GM06990 (cell line): ENCODE measurements at places on chromosomes 6 and 20.

DNA sequence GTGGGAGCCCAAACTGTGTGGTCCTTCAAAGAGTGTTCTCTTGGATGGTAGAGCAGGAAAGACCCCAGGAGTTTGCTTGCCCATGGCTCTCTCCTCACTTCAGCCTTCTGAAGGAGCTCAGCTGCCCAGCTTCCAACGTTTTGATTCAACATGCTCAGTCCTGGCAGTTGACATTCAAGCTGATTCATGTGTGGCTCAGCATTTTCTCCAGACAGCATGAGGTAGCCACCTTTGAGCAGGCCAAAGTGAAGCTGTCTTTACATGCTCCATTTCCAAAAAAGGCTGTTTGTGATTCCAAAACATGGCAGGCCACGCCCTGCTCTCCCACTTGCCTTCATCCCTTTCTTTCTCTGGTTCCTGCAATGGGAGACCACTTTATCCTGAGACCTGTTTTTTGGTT lies 280.2 kb downstream of the TBC1D7 start:
- no peak for DNase-seq

DNA sequence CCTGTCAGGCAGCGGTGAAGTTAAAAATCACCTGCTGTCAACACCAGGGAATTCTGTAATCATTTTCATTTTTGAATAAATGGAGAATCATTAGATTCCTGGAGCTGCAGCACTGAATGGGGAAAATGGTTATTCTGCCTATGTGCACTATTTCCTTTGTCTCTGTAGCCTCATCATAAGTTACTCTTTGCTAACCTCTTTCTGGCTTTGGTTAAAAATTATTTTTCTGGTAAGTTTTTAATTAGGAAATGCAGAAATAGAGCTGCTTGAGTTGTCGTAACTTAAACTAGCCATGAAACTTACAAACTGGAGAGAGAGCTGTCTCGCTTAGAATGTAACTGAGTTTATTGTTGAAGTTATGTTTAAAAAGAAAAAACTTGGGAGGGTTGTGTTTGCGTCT lies 28.8 kb downstream of the ZFAND3 start:
- no peak for DNase-seq

DNA sequence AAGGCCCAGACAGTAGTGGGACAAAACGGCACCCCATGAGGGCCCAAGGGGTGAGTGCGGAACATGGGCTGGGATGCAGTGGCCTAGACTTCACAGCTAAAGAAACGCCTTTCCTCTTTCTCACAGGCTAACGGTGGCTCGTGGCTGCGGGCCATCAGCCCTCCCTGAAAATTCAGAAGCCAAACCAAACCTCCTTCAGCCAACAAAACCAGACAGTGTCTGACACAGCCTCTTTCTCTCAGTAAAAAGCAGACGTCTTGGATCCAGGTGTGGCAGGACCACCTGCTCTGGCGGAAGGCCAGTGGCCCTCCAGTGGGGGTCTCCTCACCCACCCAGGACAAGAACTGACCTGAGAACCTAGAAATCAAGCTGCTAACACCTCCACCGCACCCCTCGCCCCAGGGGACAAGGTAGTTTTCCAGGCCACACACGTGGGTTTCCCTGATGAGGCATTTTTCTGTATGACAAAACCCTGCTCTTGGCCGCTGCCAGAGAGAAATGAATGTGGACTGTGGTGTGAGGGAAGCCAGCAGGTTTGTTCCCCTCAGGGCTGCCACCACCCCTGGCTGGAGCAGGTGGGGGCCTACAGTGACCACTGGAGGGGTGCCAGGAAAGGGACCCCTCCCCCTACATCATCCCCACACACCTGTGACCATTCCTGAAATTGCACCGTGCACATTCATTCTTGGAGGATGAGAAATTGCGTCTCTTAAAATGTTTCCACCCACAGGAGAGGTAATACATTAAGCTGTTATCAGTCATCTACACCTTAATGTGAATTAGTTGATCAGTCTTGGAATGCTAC lies 76.8 kb upstream of the PIM1 start:
- no peak for DNase-seq

- DNase-seq, result no peak
Measured at GRCh38 chr6:3325210-3325609, 66.5 kb downstream of the PSMG4 start.

DNA sequence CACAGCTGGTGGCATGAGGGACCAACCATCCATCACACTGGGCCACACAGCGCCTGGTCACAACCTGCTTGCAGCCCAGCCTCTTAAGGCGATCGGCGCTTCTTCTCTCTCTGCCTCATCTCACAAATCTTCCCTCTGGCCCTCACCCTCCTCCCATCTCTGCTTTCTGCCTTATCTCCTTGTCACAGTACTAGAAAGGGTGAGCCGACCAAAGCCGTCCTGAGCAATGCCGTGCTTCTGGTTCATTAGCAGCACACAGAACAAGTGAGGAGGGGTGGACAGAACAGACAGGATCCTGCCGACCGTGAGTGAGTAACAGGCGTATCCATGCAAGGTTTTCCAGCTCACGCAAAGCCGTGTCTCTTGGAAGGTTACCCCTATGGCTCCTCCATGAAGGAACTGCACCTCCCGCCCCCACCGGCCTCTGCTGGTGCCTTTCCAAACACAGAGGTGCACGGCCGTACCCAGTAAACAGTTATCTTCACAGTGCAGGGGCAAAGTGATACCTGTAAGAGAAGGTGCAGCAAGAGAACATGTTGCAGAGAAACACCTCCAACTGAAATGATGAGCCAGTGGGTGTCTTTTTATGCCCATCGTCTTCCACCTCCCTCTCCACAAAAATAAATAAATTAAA lies 331.7 kb downstream of the FARS2 start:
- DNase-seq, result no peak

GRCh38 chr6:3090013-3090412 lies 21.7 kb downstream of the RIPK1 start:
- no peak for DNase-seq

- DNase-seq, result no peak
Measured at GRCh38 chr6:143501851-143502250, 9.7 kb downstream of the FUCA2 start.

DNA sequence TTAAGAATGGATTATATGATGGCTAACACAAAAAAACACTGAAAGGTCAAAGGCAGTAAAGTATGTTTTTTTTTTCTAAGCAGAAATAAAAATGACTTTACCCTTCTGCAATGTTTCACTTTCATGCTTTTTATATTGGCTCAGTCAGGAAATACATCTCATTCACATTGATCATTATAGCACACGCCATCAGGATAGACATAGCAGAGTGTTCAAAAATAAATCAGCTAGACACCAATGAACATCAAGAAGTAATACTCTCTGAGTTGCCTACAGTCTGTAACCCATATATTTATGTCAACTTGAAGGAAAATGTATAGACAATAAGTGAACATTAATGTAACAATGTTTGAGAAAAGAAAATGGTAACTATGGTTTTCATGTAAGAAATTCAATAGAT lies 535.2 kb upstream of the EPHA7 start:
- no peak for DNase-seq

DNA sequence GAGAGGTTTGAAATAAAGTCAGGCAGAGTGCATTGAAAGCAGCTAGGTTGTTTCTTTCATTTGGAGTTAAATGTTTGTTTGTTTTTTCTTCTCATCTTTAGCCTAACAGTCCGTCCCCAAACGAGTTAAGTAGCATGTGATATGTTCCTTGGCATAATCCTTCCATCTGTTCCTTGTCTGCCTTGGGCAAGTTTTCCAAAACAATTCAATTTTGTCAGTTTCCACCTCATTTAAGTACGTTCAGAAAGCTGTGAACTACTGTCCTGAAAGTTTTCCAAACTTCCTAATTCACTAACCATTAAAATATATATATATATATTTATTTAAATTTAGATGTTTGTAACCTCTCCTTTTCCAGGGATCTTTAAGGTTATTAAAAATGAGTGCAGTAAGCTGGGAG lies 61.8 kb upstream of the HDAC2 start:
- no peak for DNase-seq

DNA sequence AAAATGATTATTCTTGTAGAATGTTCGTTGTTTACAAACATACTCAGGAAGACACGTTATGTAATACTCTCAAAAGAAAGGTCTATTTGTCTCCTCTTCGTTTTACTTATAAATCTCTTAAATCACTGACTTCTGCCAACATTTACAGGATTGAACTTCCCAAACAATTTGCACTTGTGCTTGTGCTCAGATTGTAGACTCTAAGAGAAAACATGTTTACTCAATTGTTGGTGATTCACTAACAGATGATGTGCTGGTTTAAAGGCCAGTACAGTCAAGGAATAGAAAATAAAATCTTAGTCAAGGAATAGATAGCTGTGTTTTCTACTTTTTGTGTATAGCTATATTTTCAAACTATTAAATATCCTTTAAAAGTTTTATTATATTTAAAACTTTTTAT lies 172.8 kb downstream of the GJA1 start:
- DNase-seq, result no peak

GRCh38 chr6:162688751-162689345 lies 38.7 kb downstream of the PRKN start:
- no peak for DNase-seq

GRCh38 chr6:6922166-6922565 lies 185.6 kb upstream of the RREB1 start:
- no peak for DNase-seq

DNA sequence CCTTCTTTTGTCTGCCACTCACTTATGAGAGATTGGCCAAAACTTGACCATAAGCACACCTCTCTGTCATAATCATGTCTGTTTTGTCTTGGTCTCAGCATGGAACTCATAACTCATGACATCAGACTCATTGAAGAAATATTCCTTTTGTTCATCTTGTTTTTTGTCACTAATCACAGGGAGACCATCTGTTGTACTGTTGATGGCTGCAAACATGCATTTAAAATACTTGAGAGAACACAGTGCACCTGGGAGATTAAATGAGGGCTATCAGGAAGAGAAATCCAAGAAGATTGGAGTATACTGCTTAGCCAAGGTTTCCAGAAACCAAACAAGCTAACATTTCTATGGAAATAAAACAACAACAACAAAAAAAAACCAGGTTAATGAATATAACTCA lies 689.7 kb downstream of the EPM2A start:
- no peak for DNase-seq

- DNase-seq, result no peak
Measured at GRCh38 chr6:42471142-42471541, 19.4 kb upstream of the TRERF1 start.

DNA sequence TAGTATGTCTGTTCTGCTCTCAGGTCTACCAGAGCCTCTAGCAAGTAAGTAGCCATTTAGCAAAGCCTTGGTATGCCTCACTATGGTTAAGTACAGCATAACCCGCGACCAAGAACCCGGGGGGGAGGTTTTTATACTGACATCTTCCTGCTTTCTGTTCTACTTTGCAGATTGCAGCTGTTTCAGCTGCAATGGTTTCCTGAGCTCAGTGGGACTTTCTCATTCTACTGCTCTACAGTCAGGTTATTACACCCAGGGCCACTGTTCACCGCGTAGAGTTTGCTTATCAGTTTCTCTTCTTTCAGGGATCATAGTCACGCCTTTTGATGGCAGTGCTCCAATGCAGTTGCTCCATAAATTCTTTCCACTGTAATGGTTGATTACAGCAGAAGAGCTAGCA lies 631.3 kb downstream of the TFAP2A start:
- DNase-seq, result no peak

- DNase-seq, result no peak
Measured at GRCh38 chr6:20660534-20660933, 126.3 kb downstream of the CDKAL1 start.

- DNase-seq, result no peak
Measured at GRCh38 chr6:41222513-41222912, 5.6 kb upstream of the TREML4 start.

GRCh38 chr20:33372993-33373441 lies 28.3 kb downstream of the CDK5RAP1 start:
- DNase-seq, result no peak

- DNase-seq, result no peak
Measured at GRCh38 chr6:33952016-33952415, 148.2 kb upstream of the MLN start.

GRCh38 chr6:37525460-37526357 lies 26.0 kb upstream of the CCDC167 start:
- no peak for DNase-seq

DNA sequence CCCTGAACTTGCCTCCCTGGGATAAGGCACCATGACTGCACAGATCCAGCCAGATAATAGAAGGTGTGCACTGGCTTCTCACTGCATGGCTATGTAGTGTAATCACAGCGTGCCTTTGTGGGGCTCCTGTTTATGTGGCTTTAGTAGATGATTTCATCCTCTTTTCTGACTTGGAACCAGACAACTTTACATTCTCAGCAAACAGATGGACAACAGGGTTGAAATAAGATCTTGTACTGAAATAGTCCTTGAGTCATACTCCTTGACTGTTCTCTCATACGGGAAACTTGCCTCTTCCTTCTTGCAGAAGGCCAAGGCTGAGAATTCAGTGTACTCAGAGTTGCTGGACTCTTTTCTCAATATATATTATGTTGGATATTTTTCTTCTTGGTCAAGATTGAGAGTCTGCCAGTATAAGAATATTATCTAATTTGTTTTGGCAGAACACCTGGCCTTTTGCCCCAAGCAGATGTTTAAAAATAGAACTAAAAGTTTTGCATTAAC lies 25.0 kb upstream of the RNF144B start:
- no peak for DNase-seq

GRCh38 chr6:34834789-34835518 lies 43.1 kb downstream of the BLTP3A start:
- no peak for DNase-seq

- DNase-seq, result no peak
Measured at GRCh38 chr6:123380257-123380656, 256.5 kb downstream of the TRDN start.

GRCh38 chr20:38119446-38119845 lies 45.6 kb downstream of the TGM2 start:
- DNase-seq, result no peak

GRCh38 chr20:7144464-7144863 lies 377.0 kb downstream of the BMP2 start:
- no peak for DNase-seq

DNA sequence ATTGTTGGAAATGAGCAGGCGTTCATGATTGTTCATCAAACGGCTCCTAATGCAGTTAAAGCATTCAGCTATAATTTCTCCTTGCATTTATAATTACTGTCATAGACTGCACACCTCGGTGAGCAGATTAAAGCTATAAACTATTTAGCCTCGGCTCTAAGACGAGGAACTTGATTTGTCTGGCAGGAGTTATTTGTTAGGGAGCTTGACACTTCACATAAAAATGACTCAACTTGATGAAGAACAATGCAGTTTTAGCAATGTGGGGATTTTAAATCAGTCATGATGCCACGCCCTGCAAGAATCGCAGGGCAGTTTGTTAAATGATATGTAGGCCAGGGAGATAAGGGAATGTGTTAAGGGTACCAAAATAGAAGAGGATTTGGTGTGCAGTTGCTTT lies 290.2 kb downstream of the TSHZ2 start:
- DNase-seq, result no peak

GRCh38 chr6:131061751-131062119 lies 1.3 kb downstream of the EPB41L2 start:
- peak; percentile 8 for DNase-seq
